ENCODE measurements at places on chromosomes 16 and 17.
A peak's percentile ranks its signal among the peaks of the same experiment; 100 is the strongest.

GRCh38 chr17:27849474-27850185 lies 43.5 kb downstream of the LYRM9 start:
- no peak for DNase-seq

- no peak for DNase-seq
Observed at GRCh38 chr16:17936766-17937402, 399.7 kb downstream of the NPIPA8 start.

GRCh38 chr16:75273054-75273925 lies 21.9 kb upstream of the BCAR1 start:
- no peak for DNase-seq

GRCh38 chr16:87580855-87581261 lies 21.4 kb upstream of the JPH3 start:
- DNase-seq: no peak

GRCh38 chr16:84485255-84486010 lies 19.0 kb downstream of the MEAK7 start:
- DNase-seq: no peak

- no peak for DNase-seq
Observed at GRCh38 chr16:68131813-68132706, 46.9 kb downstream of the NFATC3 start.

DNA sequence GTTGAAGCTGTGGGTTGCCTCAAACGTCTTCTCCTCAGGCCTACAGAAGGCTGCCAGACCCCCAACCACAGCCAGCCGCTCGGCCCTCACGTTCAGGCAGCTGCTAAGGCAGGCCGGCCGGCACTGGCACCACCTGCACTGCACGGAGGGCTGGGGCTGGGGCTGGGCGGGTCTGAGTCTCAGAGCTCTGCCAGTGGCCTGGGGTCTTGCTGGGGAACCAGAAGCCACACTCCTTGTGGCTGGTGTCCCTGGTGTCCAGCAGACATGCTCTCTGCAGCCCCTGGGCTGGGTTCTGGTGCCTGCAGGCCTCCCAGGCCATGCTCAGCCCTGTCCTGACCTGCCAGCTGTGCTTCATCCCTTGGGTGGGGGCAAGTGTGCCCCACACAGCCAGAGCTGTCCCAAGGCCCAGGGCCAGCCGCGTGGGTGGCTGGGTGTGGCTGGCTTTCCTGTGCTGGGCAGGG lies 42.0 kb downstream of the BAHCC1 start:
- no peak for DNase-seq

DNA sequence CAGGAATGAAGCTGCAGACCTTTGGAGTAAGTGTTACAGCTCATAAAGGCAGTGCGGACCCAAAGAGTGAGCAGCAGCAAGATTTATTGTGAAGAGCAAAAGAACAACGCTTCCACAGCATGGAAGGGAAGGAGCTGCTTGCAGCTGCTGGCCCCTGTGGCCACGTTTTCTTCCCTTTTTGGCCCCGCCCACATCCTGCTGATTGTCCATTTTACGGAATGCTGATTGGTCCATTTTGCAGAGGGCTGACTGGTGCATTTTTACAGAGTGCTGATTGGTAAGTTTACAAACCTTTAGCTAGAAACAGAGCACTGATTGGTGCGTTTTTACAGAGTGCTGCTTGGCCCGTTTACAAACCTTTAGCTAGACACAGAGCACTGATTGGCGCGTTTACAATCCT lies 841.5 kb downstream of the CDH11 start:
- DNase-seq: no peak

- no peak for DNase-seq
Observed at GRCh38 chr17:55605705-55606487, 94.6 kb upstream of the SMIM36 start.

DNA sequence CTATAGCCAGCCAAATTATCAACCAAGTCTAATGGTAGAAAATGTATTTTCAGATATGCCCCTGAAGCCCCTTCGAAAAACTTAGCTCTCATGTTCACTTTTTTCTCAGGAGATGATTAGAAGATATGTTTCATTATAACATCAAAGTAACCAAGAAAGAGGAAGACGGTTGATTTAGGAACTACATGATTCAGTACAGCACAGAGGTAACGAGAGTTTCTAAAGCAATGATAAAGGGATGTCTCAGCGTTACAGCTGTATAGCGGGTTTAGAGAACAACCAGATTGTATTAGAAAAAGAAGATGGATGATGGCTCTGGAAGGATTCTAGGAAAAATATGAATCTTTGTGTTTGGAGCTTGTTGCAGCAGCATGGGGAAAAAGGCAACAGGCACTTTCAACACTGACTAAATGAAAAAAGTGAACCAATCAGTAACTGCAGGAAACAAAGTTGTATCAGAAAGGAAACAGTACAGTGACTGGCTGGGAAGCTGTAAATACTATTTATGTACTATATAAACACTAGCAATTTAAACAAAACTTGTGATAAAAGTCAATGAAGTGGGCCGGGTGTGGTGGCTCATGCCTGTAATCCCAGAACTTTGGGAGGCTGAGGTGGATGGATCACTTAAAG lies 21.5 kb downstream of the MBTD1 start:
- DNase-seq: no peak

- no peak for DNase-seq
Observed at GRCh38 chr16:12902511-12903372, 1.3 kb downstream of the SHISA9 start.

DNA sequence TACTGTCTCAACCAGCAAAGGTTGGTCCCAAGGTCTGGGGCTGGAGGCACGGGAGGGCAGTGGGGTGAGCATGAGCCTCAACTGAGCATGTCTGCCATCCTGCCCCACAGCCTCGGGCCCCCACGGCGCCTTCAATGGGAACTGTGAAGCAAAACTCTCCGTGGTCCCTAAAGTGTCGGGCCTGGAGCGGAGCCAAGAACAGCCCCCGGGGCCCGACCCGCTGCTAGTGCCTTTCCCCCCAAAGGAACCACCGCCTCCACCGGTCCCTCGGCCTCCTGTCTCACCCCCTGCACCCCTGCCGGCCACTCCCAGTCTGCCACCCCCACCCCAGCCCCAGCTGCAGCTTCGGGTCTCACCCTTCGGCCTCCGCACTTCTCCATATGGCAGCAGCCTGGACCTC lies 4.2 kb downstream of the FBRS start:
- no peak for DNase-seq

- DNase-seq: no peak
Observed at GRCh38 chr16:56724191-56724590, 5.7 kb upstream of the NUP93 start.

DNA sequence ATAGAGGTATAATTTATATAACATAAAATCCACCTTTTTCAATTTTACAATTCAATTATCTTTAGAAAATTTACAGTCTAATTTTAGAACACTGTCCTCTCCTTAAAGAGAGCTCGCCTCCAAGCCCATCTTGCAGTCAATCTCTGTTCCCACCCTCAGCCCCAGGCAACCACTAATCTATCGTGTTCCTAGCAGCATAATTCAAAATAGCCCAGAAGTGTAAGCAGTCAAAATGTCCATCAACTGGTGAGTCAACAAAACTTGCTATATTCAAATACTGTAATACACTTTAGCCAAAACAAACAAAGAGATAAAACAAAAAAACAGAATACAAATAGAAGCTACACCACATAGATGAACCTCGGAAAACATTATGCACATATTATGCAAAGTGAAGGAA lies 1006.8 kb upstream of the EEF2KMT start:
- no peak for DNase-seq

DNA sequence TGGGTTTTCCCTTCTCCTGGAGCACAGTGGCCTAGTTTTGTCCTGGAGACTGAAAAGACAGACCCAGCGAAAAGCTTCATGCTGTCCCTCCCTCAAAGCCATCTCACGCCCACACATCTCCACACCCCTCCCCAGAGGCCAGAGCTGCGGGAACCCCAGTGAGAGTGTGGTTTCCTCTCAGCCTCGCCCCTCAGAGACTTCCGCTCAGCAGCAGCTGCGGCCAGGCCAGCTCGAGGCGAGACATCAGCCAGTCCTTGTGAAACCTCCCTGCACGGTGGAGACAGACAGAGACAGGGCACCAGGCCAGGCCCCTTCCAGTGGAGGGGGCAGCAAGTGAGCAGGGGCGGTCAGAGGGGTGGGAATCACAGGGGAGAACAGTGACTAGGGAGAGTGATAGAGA lies 77.0 kb upstream of the TNRC6C start:
- peak; percentile 49 for DNase-seq

GRCh38 chr17:58328195-58329034 lies at the start of gene TSPOAP1:
TSPOAP1 (minus strand) TSS chr17:58328795; CDS start chr17:58327920, 875 bp downstream.
- DNase-seq: peak; percentile 84

GRCh38 chr16:21565861-21566669 lies 33.3 kb upstream of the METTL9 start:
- DNase-seq: no peak
